ENCODE measurements at places on chromosomes 3 and 15.

GRCh38 chr3:157581371-157581770 is 78.2 kb upstream of the VEPH1 start:
- DNase-seq: no peak

DNA sequence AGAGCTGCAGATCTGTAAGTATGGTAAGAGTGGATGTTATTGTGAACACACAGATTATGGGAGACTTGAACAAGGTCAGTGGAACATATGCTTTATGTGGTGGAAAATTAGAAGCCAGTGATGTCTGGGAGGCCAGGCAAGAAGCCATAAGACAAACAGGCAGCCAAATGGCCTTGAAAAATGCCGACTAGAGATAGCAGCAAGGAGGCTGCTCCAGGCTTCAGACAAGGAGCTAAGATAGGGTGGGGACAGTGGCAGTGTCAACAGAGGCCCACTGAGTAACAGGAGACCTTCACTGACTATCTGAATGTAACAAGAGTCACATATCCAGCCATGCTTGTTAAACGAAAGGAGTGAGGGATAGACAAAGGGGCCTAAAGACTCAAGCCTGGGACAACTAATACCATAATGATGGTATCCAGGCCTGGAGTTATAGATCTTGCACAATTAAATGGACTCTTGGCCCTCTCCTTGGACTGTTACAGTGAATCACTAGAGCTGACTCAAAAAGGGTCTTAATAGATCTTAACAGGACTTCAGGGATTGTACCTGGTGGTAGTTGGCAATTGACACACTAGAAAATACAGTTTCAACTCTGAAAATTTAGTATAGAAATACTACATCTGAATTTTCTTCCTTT is 50.6 kb downstream of the CFAP20DC start:
- DNase-seq: no peak

- DNase-seq: no peak
These were observed 85.5 kb upstream of the CGNL1 start for GRCh38 chr15:57290826-57291225.

DNA sequence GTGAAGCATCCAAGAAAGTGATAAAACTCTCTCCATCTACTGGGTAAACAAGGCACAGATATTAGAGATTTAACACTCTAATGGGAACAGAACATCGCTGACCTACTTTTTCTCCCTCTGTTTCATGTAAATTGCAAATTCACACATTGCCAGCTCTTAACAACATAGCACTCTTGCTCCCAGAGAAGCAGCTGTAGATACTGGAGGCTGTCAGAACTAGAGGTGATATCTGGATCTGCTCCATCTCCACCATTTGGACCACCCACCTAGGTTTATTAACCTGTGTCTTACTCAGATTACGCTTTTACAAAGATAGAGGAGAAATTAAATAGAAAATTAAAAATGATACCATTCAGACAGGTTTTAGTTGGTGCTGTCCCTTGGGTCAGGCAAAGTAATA is 289.1 kb upstream of the CRBN start:
- no peak for DNase-seq

DNA sequence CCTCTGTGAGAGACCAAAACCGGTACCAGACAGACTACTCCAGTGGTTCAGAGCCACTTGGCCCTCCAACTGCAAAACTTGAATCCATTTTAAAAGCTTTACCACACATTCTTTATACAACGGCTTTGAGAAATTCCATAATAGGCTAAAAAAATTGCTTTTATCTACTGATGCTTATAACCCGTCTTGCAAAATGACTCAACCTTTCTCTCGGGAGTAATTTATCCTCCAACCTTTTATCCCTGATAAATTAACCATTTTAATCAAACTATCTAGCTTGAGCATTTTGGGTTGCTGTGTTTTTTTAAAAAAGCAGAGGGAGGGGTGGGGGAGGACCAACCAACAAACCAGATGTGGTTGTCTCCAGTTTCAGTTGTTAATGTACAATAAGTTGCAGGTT is 275.7 kb upstream of the LRTM1 start:
- no peak for DNase-seq

DNA sequence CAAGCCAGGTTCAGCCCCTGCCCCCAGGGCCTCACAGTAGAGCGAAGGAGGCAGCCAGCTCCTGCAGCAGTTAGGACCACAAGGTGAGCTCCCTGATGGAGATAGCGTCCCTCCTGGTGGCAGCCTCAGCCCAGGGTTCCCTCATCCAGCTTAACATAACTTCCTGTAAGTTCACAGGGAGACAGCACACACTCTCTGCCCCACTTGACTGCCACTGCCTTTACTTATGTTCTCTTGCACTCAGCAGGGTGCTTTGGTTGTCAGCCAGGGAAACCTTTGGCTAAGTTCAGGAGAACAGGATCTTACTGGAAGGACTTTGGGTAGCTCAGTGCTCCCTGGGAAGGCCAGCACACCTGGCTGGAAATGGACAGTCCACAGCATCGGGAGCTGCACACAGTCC is 10.9 kb downstream of the KBTBD13 start:
- no peak for DNase-seq

GRCh38 chr3:112610121-112610520 is 30.8 kb downstream of the CCDC80 start:
- DNase-seq: peak; percentile 21

GRCh38 chr15:70083946-70084345 is 13.8 kb downstream of the TLE3 start:
- DNase-seq: no peak
